ENCODE measurements at places on chromosomes 3 and 15. TPM values are rescaled to one million over a fixed set of nuclear protein-coding genes. Genes with fewer than 3 reads are reported as not detected.

The GOLGA8J gene
- not detected for total RNA-seq

The ARL6IP5 gene
- 225 TPM for total RNA-seq

The KIF15 gene
- 3.0 TPM for total RNA-seq

The ANKRD34C gene
- total RNA-seq = 0.52 TPM

The MED12L gene
- 0.86 TPM for total RNA-seq

The KBTBD13 gene
- 7.7 TPM for total RNA-seq

The GRK7 gene
- total RNA-seq = not detected

The RARRES1 gene
- 3.5 TPM for total RNA-seq

The TMEM266 gene
- not detected for total RNA-seq

The LINS1 gene
- total RNA-seq = 9.3 TPM

The CNTN3 gene
- total RNA-seq = 2.8 TPM

The NT5DC2 gene
- total RNA-seq = 63.2 TPM

The GHRL gene
- not detected for total RNA-seq

The GATM gene
- 121 TPM for total RNA-seq

The RNF7 gene
- total RNA-seq = 95.3 TPM

The ERICH6 gene
- 0.54 TPM for total RNA-seq

The SPTSSB gene
- total RNA-seq = 0.48 TPM
